ENCODE measurements at places on chromosomes 6 and 20. TPM values are rescaled to one million over a fixed set of nuclear protein-coding genes. Genes with fewer than 3 reads are reported as not detected.

TTK gene
- 180 TPM for total RNA-seq

GRCh38 chr6:138182939-138183789 is 21.4 kb downstream of the ARFGEF3 start:
- DNase-seq: no peak

GRCh38 chr6:142321451-142321850 is 19.6 kb downstream of the ADGRG6 start:
- DNase-seq: no peak

GRCh38 chr6:142558786-142559185 is 257.0 kb downstream of the ADGRG6 start:
- DNase-seq: no peak

- DNase-seq: no peak
Measured at GRCh38 chr20:17066902-17067301, 159.9 kb upstream of the PCSK2 start.

SIRPD gene
- not detected for total RNA-seq

DNA sequence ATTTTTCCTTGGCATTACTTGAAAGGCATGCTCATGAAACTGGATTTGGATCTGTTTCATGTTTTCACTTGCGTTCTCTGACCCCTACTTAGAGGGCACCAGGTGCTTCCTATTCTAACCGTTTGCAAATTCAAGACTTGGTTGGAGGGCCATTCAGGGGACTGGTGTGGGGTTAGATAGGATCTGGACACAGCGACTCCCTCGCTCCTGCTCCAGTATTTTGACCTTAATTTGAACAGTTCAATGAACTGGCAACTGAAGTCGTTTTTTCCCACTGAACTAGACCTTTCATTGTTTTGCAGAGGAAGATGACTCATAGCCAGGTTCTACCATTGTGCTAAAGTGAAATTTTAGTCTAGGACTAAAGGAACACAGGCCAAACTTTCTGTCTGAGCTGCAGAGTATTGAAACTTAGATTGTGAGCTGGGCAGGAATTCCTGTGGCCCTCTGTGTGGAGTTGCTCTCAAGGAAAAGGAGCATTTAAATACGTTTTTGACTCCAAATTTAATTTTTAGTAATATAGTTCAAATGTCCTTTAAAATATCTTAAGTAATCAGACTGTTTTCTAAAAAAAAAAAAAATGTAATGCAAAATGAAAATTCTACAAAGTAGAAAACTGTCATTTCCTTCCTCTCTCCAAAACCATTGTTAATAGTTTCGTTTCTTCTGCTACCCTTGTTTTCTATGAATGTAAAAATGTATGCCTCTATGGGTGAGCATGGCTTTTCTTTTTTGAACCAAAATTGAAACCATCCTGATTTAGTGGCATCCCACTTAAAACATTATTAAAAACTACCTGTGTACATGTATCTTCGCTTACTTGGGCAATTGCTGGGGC is 64.8 kb downstream of the UTRN start:
- peak; percentile 72 for DNase-seq

- no peak for DNase-seq
Measured at GRCh38 chr20:31991339-31991705, 18.9 kb upstream of the CCM2L start.
